ENCODE measurements at places on chromosomes 1 and 21.

DNA sequence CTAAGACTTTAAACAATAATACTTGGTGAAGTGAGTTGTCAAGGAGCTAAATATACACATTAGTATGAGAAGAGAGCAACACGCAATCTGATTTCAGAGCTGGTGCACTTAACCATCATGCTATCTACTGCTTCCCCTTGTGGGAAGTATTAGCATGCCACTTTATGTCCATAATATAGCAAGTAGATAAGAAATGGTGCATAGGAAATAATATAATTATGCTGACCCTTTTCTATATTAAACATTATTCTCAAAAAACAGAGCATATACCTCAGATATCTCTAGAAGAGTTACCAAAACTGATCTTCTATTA, 63.4 kb downstream of the MAGI3 start:
- DNase-seq: no peak

GRCh38 chr1:201876148-201876818, 12.4 kb upstream of the SHISA4 start:
- DNase-seq: no peak

GRCh38 chr1:241918879-241919278, 38.7 kb upstream of the BECN2 start:
- DNase-seq: no peak

DNA sequence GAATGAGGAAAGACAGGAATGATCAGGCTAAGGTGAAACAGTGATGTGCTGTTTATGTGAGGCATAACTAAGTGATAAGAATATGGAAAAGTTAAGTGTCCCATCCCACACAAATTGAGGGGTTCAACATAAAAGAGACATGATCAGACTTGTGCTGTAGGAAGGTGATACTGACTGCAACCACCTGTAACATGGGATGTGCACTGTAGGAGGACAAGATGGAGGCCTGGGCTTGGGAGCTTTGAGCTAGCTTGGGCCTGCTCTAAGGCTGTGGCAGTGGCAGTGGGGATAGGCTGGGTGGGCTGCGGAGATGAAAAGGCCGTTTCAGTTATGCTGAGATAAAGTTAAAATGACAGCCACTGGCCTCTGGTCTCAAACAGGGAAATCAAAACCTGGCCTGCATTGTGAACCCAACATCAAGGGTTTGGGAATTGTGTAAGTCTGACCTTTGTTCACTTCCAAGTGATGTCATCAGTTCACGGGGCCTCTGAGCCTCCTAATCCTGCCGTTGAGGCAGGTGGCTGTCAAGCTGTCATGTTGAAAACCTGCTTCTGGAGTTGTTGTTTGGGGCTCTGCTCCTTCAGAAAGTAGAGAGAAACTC, 61.2 kb upstream of the TENT5C start:
- no peak for DNase-seq

DNA sequence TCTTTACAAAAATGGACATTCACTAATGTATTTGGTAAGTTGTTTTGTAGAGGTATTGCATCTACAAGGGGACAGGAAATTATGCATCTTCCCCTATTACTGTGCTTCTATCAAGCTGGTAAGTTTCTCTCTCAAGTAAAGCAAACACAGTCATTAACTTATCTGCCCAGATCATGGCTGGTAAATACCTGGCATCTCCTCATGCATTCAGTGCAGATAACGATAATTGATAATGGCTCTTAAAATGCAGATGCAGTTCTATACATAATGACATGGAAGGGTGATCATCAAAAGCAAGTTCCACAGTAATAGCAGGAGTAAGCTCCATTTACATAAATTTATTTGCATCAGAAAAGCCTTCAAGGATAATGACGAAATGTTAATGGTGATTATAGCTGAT, 122.4 kb downstream of the SIPA1L2 start:
- no peak for DNase-seq

DNA sequence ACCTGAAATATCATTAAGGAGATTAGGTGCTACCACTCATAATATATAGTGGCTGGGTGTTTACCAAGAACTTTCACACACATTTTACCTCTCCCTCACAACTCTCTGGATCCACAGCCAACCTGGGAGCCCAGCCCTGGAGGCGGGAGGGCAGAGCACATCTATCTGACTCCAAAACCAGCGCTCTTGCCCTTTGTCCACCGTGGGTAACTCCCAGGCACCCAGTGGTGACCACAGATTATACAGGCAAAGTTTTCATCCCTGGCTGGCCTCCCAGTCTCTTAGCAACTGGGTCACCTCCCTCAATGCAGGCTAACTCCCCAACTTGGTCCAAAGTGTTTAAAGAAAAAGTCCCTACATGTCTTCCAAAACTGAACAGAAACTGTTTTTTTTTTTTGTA, 2.4 kb downstream of the PAQR7 start:
- DNase-seq: no peak

- DNase-seq: no peak
Observed at GRCh38 chr1:6776895-6777294, 8.4 kb upstream of the CAMTA1 start.

- no peak for DNase-seq
Observed at GRCh38 chr1:204968135-204968534, 74.9 kb upstream of the CNTN2 start.

GRCh38 chr1:211468595-211468994, 23.4 kb downstream of the RD3 start:
- no peak for DNase-seq
